Activated naive CD8-positive, alpha-beta T cell treated with anti-CD3 and anti-CD28 coated beads, Interleukin-2, amount 50 U/mL, for 24 hours (primary cell): ENCODE measurements at places on chromosomes 12 and 14.
A peak's percentile ranks its signal among the peaks of the same experiment; 100 is the strongest.

DNA sequence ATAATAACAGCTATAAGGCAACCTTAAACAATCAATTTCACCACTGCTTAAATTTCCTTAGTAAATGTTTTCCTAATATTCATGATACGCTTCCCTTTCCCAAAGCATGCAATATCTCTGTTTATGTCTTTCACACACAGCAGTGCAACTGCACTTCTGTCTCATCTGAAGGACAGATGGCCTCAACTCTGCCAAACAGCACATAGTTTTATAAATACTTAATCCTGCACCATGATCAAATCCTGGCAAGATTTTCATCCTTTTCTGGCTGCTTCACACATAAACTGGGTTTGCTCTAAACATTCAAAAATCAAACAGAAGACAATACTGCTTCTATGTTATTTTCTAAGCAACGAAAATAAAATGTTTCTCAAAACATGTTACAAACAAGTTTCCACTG, 266.3 kb downstream of the ITPR2 start:
- H3K27ac ChIP-seq, result no peak overlapping the region
- no peaks in the 10 kb centered on the region for H3K4me1 ChIP-seq
- H3K27me3 ChIP-seq, result no peaks in the 10 kb centered on the region
- DNase-seq, result no peak
- no peak overlapping the region for H3K4me3 ChIP-seq

DNA sequence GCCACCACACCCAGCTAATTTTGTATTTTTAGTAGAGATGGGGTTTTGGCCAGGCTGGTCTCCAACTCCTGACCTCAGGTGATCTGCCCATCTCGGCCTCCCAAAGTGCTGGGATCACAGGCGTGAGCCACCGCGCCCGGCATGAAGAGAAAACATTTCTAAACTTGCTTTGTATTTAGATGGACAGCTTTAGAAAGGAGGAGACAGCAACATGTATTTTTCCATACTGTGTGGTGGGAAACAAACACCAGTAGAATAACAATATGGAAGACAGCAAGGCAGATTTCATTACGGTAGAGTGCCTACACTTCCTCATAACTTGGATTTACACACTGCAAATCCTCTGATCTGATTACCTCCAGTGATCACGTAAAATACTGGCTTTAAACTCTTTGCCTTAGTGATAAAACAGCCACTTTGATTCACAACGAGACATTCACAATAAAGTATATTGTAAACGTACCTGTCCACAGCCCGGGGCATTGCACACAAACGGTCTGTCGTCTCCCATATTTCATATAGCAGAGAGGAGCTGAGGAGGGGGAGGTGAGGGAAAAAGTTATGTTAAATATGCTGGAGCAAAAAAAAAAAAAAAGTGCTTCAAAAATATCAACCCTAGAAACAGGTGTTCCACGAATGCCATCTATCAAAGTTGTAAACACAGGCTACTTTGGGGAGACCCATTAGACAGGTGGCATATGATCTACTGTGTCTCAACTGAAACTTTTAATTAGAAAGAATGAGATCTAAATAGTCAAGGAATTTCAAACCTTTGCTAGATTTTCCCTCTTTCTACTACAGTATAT, 25.5 kb downstream of the ATF7 start:
- no peak overlapping the region for H3K27ac ChIP-seq
- no peak for DNase-seq
- peaks cover 21% of the 10 kb centered on the region for H3K36me3 ChIP-seq

DNA sequence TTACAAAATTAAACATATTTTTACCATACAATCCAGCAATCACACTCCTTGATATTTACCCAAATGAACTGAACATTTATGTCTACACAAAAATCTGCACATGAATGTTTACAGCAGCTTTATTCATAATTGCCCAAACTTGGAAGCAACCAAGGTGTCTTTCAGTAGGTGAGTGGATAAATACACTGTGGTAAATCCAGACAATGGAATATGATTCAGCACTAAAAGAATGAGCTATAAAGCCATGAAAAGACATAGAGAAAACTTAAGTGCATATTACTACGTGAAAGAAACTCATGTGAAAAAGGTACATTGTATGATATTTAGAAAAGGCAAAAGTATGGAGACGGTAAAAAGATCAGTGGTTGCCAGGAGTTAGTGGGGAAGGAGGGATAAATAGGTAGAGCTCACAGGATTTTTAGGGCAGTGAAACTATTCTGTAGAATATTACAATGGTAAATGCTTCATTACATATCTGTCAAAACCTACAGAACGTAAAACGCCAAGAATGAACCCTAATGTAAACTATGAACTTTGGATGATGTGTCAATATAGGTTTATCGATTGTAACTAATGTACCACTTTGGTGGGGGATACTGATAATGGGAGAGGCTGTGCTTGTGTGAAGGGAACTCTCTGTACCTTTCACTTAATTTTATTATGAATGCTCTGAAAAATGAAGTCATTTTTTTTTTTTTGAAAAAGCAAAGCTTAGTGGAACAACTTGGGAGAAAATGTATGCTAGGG, 295.7 kb downstream of the CEP128 start:
- no peak overlapping the region for H3K4me3 ChIP-seq
- DNase-seq, result no peak
- peaks cover 4% of the 10 kb centered on the region for H3K36me3 ChIP-seq
- no peaks in the 10 kb centered on the region for H3K27me3 ChIP-seq
- no peak overlapping the region for H3K27ac ChIP-seq

GRCh38 chr14:69226178-69226577, 33.8 kb upstream of the GALNT16 start:
- no peak for DNase-seq
- peaks cover 2% of the 10 kb centered on the region for H3K36me3 ChIP-seq
- H3K27me3 ChIP-seq, result no peaks in the 10 kb centered on the region
- no peak overlapping the region for H3K4me3 ChIP-seq
- no peaks in the 10 kb centered on the region for H3K4me1 ChIP-seq
- no peak overlapping the region for H3K27ac ChIP-seq

DNA sequence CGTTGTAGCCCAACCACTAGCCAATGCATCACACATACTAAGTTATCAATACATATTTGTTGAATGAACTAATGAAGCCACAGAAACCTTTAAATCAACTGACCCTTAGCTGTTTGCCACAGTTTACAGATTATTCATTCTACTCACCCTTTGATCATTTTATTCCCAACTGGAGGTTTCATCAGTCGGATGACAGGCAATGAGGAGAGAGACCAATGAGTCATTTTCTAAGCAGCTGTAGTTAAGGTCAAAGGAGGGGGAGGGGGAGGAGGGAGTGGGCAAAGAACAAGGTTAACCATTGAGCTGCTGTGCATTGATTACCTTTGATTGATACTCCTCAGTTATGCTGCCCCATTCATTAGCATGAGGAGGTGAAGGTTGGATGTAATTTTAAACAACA, 469.5 kb downstream of the VRK1 start:
- no peak overlapping the region for H3K27ac ChIP-seq
- H3K4me3 ChIP-seq, result no peak overlapping the region
- H3K4me1 ChIP-seq, result peaks cover 13% of the 10 kb centered on the region
- peaks cover 2% of the 10 kb centered on the region for H3K27me3 ChIP-seq
- H3K36me3 ChIP-seq, result no peaks in the 10 kb centered on the region

DNA sequence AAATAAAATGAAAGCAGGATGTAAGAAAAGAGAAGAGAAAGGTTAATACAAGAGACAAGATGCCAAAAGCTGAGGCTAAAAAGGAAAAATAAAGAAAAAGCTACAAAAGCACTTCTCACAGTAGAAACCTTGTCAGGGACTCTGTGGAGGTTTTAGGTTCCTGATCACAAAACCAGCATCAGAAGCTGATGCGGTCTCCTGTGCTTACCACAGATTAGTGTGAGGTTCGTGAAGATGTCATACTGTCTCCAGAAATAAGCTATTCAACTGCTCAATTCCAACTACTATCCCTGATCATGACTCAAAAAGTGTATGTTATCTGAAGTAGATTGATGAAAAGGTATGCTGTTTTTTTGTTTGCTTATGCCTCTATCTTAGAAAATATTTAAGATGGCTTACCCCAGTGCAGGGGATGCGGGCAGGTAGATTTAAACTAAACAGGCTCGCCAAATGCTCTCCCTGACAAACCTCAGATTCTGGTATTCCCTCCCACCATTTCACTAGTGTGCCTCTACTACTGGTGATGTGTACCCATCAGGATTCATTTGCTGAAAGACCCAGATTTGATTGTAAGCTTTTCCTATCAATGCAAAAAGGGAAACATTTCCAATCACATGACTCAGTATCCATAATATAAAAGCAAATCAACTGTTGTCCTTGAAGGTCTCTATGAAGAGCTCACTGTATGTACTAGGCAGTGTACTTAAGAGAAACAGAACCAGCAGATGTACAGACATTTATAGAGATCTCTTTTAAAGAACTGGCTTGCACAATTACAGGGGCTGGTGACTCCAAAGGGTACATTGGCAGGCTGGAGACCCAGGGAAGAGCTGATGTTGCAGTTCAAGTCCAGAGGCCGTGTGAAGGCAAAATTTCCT, 169.5 kb upstream of the FOXN3 start:
- H3K4me3 ChIP-seq, result peak overlapping the region; percentile 9
- no peak for DNase-seq
- H3K4me1 ChIP-seq, result peaks cover 61% of the 10 kb centered on the region
- peaks cover 34% of the 10 kb centered on the region for H3K36me3 ChIP-seq

GRCh38 chr14:25111061-25111601, 61.2 kb upstream of the STXBP6 start:
- H3K27ac ChIP-seq, result no peak overlapping the region
- DNase-seq, result no peak
- peaks cover 11% of the 10 kb centered on the region for H3K27me3 ChIP-seq
- no peak overlapping the region for H3K4me3 ChIP-seq

DNA sequence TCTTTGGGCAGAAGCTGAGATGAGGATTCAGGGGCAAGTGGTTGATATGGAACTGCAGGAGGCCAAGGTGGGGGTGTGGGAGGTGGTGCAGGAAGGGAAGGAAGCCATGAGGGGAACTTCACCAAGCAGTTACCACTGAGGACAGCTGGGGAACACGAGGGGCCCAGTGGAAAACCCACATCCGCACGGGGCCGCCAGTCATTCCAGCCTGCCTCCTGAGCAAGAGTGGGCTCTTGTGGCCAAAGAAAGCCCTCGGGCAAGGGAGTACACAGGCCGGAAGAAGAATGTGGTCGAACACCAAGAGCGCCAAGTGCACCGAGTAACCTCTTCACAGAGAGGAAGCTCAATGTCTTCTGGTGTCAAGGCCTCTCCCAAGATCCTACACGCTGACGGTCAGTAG, 252.2 kb upstream of the FOXN3 start:
- DNase-seq, result peak; percentile 48
- H3K4me3 ChIP-seq, result no peak overlapping the region
- no peaks in the 10 kb centered on the region for H3K27me3 ChIP-seq
- peaks cover 44% of the 10 kb centered on the region for H3K4me1 ChIP-seq
- peak overlapping the region; percentile 46 for H3K27ac ChIP-seq
- H3K36me3 ChIP-seq, result peaks cover 5% of the 10 kb centered on the region

GRCh38 chr14:62158779-62159178, 396.6 kb downstream of the SNAPC1 start:
- H3K27ac ChIP-seq, result no peak overlapping the region
- no peaks in the 10 kb centered on the region for H3K36me3 ChIP-seq
- no peaks in the 10 kb centered on the region for H3K4me1 ChIP-seq
- DNase-seq, result no peak
- peaks cover 21% of the 10 kb centered on the region for H3K27me3 ChIP-seq
- H3K4me3 ChIP-seq, result no peak overlapping the region
